Activated naive CD4-positive, alpha-beta T cell treated with anti-CD3 and anti-CD28 coated beads, Interleukin-2, amount 10 ng/mL, durations not matched to agents 5 hours and 36 hours (primary cell): ENCODE measurements at places on chromosomes 4 and X. TPM values are rescaled to one million over a fixed set of nuclear protein-coding genes. Genes with fewer than 3 reads are reported as not detected.

TCEAL4 gene
- 4.0 TPM for total RNA-seq

RHOXF2 gene
- not detected for total RNA-seq

UNC5C gene
- total RNA-seq: not detected

ARR3 gene
- total RNA-seq: not detected
